ENCODE measurements at places on chromosomes 1 and 21. TPM values are rescaled to one million over a fixed set of nuclear protein-coding genes. Genes with fewer than 3 reads are reported as not detected.

DNA sequence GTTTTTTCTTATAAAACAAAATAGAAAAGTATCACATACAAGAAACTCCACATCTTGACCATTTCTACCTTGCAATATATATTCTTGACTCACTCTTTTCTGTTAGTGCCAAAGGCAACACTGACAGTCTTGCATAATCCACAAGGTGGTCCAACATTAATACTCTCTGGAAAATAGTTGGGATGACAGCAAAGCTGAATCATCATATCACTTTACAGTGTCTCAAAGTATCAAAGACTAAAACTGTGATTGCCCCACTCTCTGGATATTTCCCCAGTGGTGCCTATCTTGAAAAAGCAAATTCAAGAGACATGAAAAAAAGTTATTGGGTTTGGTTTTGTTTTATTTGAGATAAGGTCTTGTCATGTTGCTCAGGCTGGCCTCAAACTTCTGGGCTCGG, 14.6 kb upstream of the TGFBR3 start:
- DNase-seq: peak; percentile 88

DNA sequence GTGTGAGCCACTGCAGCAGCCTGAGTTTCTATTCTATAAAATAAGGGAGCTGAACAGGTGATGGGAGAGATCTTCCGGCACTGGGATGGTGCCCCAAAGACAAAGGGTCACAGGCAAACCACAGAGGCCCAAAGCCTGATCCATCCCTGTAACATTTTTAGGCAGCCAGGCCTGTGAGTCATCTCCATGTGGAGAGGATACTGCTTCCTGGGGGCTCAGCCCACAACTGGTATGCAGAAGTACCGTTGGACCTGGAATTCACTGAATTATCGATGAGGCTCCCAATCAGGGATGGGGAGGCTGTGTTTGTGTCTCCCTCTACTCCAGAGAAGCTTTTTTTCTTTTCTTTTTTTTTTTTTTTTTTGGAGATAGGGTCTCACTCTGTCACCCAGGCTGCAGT, 48.8 kb upstream of the WASF2 start:
- DNase-seq: peak; percentile 96

GRCh38 chr1:8602471-8603219, 214.8 kb downstream of the RERE start:
- no peak for DNase-seq

DNA sequence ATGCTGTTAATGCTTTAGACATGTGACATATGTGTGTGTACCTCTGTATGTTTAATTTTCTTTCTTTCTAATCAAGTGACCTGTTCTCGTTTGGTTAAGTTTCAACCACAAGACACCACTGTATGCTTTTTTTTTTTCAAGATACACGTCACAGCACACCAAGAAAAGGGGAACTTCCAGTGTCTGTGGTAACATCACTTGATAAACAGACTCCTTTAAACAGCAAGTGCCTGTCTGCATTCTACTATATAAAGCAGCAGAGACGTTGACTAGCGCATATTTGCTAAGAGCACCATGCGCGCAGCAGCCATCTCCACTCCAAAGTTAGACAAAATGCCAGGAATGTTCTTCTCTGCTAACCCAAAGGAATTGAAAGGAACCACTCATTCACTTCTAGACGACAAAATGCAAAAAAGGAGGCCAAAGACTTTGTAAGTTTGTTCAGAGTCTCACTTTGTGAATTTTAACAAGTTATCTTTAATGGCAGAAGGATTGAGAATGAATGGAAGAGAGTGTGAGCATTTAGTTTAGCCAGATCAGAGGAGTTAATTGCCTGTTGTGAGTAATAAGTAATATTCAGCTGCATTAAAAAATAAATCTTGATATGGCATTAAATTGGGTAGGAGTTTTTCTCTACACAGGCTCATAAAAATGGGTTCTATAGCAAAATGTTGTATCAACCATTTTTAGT, at the start of gene RGS1:
Gene RGS1, plus strand, starts transcription at position 275 of the 691 bp plus-strand sequence. Its CDS starts 20 bp downstream, at position 295.
- no peak for DNase-seq

DNA sequence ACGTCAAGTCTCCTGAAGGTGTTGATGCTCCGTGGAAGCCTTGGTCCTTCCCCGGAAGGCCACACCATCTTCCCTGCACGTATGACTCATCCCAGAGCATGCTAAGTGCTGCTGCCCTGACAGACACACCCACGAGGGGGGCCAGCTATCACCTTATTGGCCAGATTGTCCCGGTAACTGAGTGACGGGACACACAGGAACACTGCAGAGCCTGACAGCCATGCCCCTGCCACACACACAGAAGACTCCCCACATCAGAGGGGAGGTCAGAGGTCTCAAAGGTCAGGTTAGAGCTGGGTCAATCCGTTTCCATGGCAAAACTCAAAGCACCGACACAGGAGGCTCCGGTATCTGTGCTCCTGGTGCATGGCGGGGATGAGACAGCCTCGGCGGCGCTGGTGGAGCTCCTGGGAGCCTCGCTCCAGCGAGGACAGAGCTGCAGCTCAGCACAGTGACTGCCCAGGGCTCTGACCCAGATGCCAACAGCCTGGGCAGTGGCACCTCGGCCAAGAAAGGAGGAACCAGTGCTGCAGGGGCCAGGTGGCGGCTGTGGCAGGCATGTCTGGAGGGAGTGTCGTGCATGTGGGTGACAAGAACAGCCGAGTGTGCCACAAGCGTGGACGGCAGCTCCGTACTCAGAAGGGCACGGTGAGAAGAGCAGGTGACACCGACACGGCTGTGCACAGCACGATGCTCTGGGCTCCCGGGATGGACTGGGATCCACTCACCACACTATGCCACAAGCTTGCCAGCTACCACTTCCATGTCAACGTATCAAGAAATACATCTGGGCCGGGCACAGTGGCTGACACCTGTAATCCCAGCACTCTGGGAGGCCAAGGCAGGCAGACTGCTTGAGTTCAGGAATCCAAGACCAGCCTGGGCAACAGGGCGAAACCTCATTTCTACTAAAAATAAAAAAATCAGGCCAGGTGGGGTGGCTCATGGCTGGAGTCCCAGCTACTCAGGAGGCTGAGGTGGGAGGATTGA, 14.8 kb upstream of the TMEM240 start:
- DNase-seq: peak; percentile 81

The FAM163A gene
- not detected for total RNA-seq

DNA sequence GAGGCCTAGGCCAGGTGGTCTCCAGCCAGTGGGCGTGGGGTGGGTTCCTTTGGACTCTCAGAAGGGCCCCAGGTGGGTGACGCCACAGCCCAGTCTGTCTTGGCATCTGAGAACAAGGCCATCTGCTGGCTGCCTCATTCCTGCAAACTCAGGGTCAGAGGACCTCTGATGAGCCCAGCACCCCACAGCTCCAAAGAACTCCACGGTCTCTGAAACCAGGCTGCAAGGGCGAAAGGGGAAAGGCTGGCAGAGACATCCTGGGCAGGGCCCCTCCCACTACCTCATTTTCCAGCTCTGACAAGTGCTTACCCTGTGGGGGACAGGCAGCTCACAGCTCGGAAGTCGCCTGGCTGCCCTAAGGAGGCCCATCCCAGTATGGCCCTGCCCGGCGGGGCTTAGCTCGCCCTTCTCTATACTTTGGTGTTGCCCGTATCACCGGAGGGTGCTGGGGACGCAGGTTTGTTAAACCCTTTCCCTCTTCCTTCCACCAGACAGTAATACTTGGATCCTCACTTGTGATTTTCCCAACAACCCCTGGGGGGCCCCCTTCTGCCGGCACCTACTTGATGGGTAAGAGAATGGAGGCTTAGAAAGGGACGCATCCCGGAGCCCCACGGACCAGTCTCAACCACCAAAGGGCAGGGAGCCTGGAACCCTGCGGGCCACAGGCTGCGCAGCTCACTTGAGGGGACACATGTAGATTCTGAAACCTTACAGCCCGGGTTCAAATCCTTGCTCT, 10.9 kb upstream of the EDN2 start:
- peak; percentile 47 for DNase-seq

DNA sequence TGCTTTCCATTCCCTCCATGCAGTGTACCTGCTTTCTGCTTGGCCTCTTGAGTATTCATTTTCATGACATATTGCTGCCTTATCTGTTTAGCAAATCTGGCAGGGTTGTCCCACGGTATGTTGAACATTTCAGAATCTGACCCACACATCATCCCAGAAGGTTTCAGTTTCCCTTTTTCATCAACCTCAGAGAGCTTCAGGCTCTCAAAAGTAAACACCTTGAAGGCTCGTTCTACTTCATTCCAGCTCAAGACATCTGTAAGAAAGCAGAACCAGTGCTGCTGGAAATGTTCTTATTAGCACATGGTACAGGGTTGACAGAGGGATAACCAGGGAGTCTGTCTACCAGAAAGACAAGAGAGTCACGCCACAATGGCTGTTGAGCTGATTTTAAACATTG, 103.6 kb downstream of the SPAG17 start:
- DNase-seq: no peak
